GM23248 (cell line): ENCODE measurements at places on chromosomes 6 and 20.
A peak's percentile ranks its signal among the peaks of the same experiment; 100 is the strongest.

GRCh38 chr20:45338121-45339030 lies 9.8 kb downstream of the SDC4 start:
- peak overlapping the region; percentile 99 for H3K27ac ChIP-seq
- 0 out of 2 replicates have a peak overlapping the region, but pooled peaks have one; percentile 3 for H3K4me3 ChIP-seq
- no peaks in the 10 kb centered on the region for H3K27me3 ChIP-seq
- peak; percentile 54 for DNase-seq

DNA sequence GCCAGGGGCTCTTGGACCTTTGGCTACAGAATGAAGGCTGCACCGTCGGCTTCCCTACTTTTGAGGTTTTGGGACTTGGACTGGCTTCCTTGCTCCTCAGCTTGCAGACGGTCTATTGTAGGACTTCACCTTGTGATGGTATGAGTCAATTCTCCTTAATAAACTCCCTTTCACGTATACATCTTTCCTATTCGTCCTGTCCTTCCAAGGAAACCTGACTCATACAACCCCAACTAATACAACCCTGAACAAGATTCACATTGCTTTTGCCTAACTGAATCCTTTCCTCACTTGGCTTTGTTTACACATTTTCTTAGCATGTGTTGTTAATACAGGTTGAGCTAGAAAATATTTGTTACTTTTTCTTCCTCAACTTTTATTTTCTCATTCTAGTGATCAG lies 21.9 kb downstream of the TBXT start:
- peak; percentile 13 for DNase-seq
- H3K4me1 ChIP-seq = no peaks in the 10 kb centered on the region
- H3K36me3 ChIP-seq = no peaks in the 10 kb centered on the region
- H3K4me3 ChIP-seq = no peak overlapping the region
- H3K27ac ChIP-seq = no peak overlapping the region

GRCh38 chr6:44194326-44194725 lies 22.4 kb upstream of the MYMX start:
- no peak for DNase-seq
- H3K4me3 ChIP-seq = no peak overlapping the region
- H3K4me1 ChIP-seq = no peaks in the 10 kb centered on the region
- H3K27ac ChIP-seq = no peak overlapping the region
- H3K27me3 ChIP-seq = no peaks in the 10 kb centered on the region

- peaks cover 77% of the 10 kb centered on the region for H3K36me3 ChIP-seq
- H3K27me3 ChIP-seq = no peaks in the 10 kb centered on the region
- DNase-seq = no peak
- no peak overlapping the region for H3K27ac ChIP-seq
Measured at GRCh38 chr6:152236370-152237097, 400.6 kb downstream of the SYNE1 start.
